ENCODE measurements at places on chromosomes 2 and 18.
A peak's percentile ranks its signal among the peaks of the same experiment; 100 is the strongest.

GRCh38 chr2:108586116-108586515 is 51.8 kb downstream of the LIMS1 start:
- DNase-seq = no peak

GRCh38 chr2:118774458-118775133 is 72.9 kb downstream of the EN1 start:
- no peak for DNase-seq

- no peak for DNase-seq
Measured at GRCh38 chr2:16716024-16716423, 50.4 kb upstream of the CYRIA start.

- DNase-seq = no peak
Measured at GRCh38 chr2:66515743-66516142, 80.8 kb downstream of the MEIS1 start.

- DNase-seq = peak; percentile 25
Measured at GRCh38 chr2:176997074-176997791, 215.4 kb upstream of the HNRNPA3 start.

- no peak for DNase-seq
Measured at GRCh38 chr2:23589739-23590138, 204.8 kb downstream of the KLHL29 start.

Measured in GM04503 (cell line).